ENCODE measurements at places on chromosomes 7 and 10. TPM values are rescaled to one million over a fixed set of nuclear protein-coding genes. Genes with fewer than 3 reads are reported as not detected.

The ELFN1 gene
- total RNA-seq: 11.4 TPM

The FAM237B gene
- total RNA-seq: not detected

The IDI2 gene
- total RNA-seq: not detected

The SPDYE8 gene
- not detected for total RNA-seq

The NKX1-2 gene
- total RNA-seq: not detected

The PTF1A gene
- not detected for total RNA-seq

The ARID5B gene
- total RNA-seq: 51.4 TPM

The ANXA8L1 gene
- 1.1 TPM for total RNA-seq

The PRR15 gene
- total RNA-seq: 6.6 TPM

The ARMC3 gene
- 1.3 TPM for total RNA-seq

The ARHGAP21 gene
- total RNA-seq: 117 TPM

- no peaks in the 10 kb centered on the region for H3K4me1 ChIP-seq
- H3K36me3 ChIP-seq: no peaks in the 10 kb centered on the region
- no peak overlapping the region for H3K27ac ChIP-seq
- no peak for DNase-seq
Measured at GRCh38 chr10:116602648-116603400, 12.1 kb downstream of the PNLIPRP1 start.

- H3K36me3 ChIP-seq: no peaks in the 10 kb centered on the region
- no peak overlapping the region for H3K4me3 ChIP-seq
- no peak overlapping the region for H3K27ac ChIP-seq
- no peaks in the 10 kb centered on the region for H3K27me3 ChIP-seq
- no peak for DNase-seq
Measured at GRCh38 chr10:96613576-96613975, 26.8 kb upstream of the TM9SF3 start.

DNA sequence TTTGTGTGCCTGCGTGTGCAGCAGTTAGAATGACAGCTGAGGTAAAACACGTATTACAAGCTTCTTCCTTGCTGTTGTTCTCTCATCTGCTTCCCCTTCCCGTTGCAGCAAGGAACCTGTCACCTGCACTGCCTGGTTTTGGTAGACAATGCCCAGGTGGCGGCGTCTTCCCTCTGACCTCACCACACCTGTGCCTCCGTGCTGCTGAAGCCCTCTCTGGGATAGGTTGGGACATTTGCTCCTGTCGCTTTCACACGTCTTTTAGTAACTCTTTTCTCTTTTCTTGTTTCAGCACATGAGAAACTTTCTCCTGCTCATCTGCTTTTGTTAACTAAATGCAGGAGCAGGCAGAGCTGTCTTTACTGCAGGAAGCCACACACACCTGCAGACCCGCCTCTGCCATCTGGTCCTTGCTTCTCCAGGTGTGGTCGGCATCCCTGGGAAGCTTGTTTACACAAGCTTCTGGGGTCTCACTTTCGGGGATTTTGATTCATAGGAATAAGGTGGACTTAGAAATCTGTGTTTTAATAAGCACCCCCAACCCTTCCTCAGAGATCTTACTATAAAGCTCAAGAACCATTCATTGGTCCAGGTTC is 60.7 kb upstream of the EXOC6 start:
- H3K27ac ChIP-seq: no peak overlapping the region
- DNase-seq: no peak
- no peaks in the 10 kb centered on the region for H3K4me1 ChIP-seq
- no peaks in the 10 kb centered on the region for H3K36me3 ChIP-seq
- H3K4me3 ChIP-seq: no peak overlapping the region

- no peaks in the 10 kb centered on the region for H3K36me3 ChIP-seq
- H3K27me3 ChIP-seq: peaks cover 35% of the 10 kb centered on the region
- no peak overlapping the region for H3K27ac ChIP-seq
- no peak for DNase-seq
- no peak overlapping the region for H3K4me3 ChIP-seq
Measured at GRCh38 chr10:49632406-49633317, 18.8 kb downstream of the CHAT start.

GRCh38 chr10:100978121-100978900 is 9.0 kb downstream of the MRPL43 start:
- peaks cover 5% of the 10 kb centered on the region for H3K4me1 ChIP-seq
- H3K4me3 ChIP-seq: no peak overlapping the region
- peaks cover 17% of the 10 kb centered on the region for H3K36me3 ChIP-seq
- DNase-seq: no peak
- H3K27me3 ChIP-seq: no peaks in the 10 kb centered on the region

- H3K36me3 ChIP-seq: peaks cover 11% of the 10 kb centered on the region
- no peak for DNase-seq
- H3K4me3 ChIP-seq: no peak overlapping the region
- peaks cover 42% of the 10 kb centered on the region for H3K4me1 ChIP-seq
- no peaks in the 10 kb centered on the region for H3K27me3 ChIP-seq
- no peak overlapping the region for H3K27ac ChIP-seq
Measured at GRCh38 chr10:78685466-78686103, 383.2 kb upstream of the ZMIZ1 start.

DNA sequence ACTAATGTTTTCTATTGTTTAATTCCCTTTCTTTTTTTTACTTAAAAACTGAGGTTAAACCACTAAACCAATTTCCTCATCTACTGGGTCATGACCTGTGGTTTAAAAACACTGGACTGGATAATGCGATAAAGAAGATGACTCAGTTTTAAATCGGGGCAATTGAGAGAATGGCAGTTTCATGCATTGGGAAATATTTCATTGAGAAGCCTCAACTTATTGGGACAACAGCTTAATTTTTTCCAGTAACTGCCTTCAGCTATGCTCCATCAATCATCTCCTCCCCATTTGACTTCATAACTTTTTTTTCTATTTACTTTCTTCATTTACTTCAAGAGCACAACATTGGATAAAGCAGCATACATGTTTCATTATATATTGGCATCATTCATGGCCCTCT is 61.8 kb upstream of the MET start:
- no peak overlapping the region for H3K27ac ChIP-seq
- no peak for DNase-seq
- no peaks in the 10 kb centered on the region for H3K27me3 ChIP-seq
- peaks cover 7% of the 10 kb centered on the region for H3K4me1 ChIP-seq
- no peak overlapping the region for H3K4me3 ChIP-seq
- H3K36me3 ChIP-seq: no peaks in the 10 kb centered on the region

- no peak overlapping the region for H3K27ac ChIP-seq
- H3K36me3 ChIP-seq: peaks cover 8% of the 10 kb centered on the region
- H3K27me3 ChIP-seq: no peaks in the 10 kb centered on the region
- no peak for DNase-seq
- H3K4me1 ChIP-seq: peaks cover 44% of the 10 kb centered on the region
Measured at GRCh38 chr10:124078714-124079113, 14.7 kb downstream of the CHST15 start.

DNA sequence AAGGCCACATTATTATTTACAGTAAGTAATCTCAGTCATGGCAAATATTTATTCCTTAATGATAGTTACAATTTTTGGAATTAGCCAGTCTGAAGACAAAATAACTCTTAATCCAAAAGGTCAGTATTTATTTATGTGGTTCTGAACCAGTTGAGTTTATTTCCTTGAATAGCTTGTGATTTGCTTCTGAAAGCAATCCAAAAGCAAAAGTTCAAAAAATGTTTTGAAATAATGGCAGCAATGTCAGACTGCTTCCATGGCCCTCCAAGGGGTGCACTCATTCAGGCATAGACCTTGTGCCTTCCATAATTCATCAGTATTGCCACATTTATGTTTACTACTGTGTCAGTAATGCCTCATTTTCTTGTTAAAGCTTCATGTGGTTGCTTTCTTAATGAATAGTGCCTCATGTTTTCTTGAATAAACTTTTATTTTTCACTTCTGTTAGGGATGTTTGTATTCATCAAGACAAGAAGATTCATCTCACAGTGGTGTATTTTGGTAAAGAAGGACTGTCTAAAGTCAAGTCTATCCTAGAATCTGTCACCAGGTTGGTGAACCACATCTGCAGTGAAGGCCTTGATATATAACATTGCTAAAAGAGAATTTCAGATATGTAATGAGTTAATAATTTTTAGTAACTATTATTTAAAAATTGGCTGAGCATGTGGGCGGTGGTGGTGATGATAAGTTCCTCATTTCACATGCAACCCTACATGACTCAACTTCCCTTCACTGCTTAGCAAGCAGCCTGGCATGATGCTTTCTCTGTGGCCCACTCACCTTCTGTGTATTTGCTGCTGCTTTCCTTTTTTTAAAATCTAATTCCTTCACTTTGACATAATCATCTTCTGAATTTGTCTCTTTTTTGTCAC is 22.0 kb downstream of the CSGALNACT2 start:
- no peak overlapping the region for H3K27ac ChIP-seq
- H3K27me3 ChIP-seq: no peaks in the 10 kb centered on the region
- DNase-seq: no peak
- peaks cover 9% of the 10 kb centered on the region for H3K4me1 ChIP-seq
- H3K4me3 ChIP-seq: no peak overlapping the region
- H3K36me3 ChIP-seq: peaks cover 17% of the 10 kb centered on the region

DNA sequence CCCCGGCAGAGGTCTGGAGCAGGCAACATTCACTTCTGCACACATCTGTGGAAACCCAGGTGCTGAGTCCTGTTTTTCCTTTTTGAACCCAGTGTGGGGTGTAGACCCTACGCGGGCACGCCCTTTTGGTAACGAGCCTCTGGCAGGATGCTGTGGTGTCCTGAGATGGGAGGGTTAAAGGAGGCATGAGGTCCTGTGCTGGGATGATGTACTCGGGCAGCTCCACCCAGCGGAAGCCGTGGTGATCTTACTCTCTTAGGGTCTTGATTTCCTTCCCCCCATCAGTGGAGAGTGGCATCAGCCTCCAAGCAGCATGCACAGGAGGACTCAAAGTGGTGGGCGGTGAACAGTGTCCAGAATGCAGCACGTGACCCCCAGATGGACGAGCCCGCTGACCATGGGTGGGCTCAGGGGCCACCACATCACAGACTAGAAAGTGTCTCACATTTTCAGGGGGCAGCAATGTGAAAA is 148.6 kb downstream of the DNAJB6 start:
- H3K27me3 ChIP-seq: peaks cover 7% of the 10 kb centered on the region
- H3K4me1 ChIP-seq: no peaks in the 10 kb centered on the region
- no peak overlapping the region for H3K27ac ChIP-seq
- DNase-seq: peak; percentile 10

GRCh38 chr7:149256568-149256967 is 5.4 kb upstream of the ZNF783 start:
- H3K27me3 ChIP-seq: no peaks in the 10 kb centered on the region
- no peak overlapping the region for H3K4me3 ChIP-seq
- peaks cover under 1% of the 10 kb centered on the region for H3K4me1 ChIP-seq
- peaks cover 18% of the 10 kb centered on the region for H3K36me3 ChIP-seq
- no peak overlapping the region for H3K27ac ChIP-seq

DNA sequence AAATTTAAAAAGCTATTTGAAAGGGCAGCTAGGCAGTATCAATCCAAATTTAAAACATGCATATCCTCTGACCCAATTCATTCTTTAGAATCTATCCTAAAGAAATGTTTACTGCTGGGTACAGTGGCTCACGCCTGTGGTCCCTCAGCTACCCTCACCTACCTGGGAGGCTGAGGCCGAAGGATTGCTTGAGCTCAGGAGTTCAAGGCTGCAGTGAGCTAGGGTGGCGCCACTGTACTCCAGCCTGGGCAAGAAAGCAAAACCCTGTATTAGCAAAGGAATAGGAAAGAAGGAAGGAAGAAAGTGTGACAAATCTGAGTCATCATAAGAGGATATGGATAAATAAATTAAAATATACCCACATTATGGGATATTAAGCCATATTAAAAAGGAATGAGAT is 36.3 kb downstream of the C7orf33 start:
- H3K4me3 ChIP-seq: no peak overlapping the region
- H3K27me3 ChIP-seq: no peaks in the 10 kb centered on the region
- DNase-seq: no peak
- H3K4me1 ChIP-seq: peaks cover 46% of the 10 kb centered on the region
- H3K36me3 ChIP-seq: no peaks in the 10 kb centered on the region

- no peaks in the 10 kb centered on the region for H3K4me1 ChIP-seq
- H3K4me3 ChIP-seq: no peak overlapping the region
- H3K36me3 ChIP-seq: no peaks in the 10 kb centered on the region
- no peak overlapping the region for H3K27ac ChIP-seq
Measured at GRCh38 chr7:116290740-116291139, 80.4 kb downstream of the TES start.

- no peak for DNase-seq
- H3K4me3 ChIP-seq: no peak overlapping the region
- no peaks in the 10 kb centered on the region for H3K27me3 ChIP-seq
Measured at GRCh38 chr7:145478541-145478940, 638.1 kb upstream of the CNTNAP2 start.

DNA sequence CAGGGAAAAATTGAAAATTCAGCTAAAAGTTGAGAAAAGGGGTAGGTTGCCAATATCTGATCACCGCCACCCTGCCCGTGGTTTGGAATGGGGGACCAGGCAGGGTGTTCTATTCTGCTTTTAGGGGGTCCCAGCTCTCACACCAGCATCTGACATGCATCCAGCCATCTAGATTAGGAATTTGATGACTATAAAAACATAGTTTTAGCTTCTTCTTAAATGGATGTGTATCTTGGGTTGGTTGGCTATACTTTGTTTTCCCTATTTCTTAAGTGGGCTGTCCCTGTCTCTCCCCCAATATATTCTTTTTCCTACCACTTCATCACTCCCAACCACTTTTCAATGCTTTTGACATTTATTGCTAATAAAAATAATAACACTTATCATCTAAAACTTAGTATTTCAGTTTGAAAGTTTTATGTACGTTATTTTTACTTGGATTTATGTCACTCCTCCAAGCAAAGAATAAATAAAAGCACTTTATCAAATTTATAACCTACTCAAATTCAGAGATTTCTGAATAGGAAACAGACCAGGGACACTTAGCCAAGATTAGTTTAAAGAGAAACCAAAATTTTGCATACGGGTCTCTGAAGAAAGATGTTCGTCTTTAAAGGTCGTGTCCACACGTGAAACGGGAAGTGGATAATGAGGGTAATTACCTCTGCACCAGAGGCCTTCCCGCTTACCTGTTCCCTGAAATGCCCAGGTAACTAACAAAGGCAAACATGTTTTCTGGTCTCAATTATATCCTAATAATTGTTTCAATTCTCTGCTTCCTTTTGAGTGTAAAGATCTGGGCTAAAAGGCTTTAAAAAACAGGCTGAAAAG is 233.2 kb upstream of the AUTS2 start:
- peak overlapping the region; percentile 73 for H3K27ac ChIP-seq
- no peak for DNase-seq
- no peaks in the 10 kb centered on the region for H3K36me3 ChIP-seq
- H3K27me3 ChIP-seq: peaks cover 9% of the 10 kb centered on the region
- peaks cover 23% of the 10 kb centered on the region for H3K4me1 ChIP-seq
- no peak overlapping the region for H3K4me3 ChIP-seq

GRCh38 chr7:54543051-54543488 is 895 bp downstream of the VSTM2A start:
- DNase-seq: no peak
- H3K4me3 ChIP-seq: no peak overlapping the region
- peaks cover 89% of the 10 kb centered on the region for H3K27me3 ChIP-seq
- no peak overlapping the region for H3K27ac ChIP-seq
- peaks cover 6% of the 10 kb centered on the region for H3K4me1 ChIP-seq

DNA sequence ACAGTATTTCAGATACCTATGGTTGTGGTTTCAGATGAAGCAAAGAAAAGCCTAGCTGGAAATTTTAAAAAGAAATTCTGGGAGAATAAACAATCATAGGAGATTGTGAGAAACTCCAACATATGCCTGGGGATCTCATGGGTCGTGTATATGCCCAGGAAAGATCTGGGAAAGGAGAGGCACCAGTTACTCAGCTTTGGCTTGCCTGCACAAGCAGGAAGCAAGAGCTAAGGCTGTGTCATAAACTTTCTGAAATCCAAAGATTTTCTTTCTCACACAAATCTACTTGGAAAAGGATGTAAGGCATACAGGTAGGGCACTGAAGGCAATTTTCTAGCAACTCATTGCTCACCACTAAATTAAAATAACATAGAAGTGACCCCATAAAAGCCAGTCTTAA is 373.6 kb downstream of the CDC14C start:
- H3K4me1 ChIP-seq: no peaks in the 10 kb centered on the region
- no peak overlapping the region for H3K4me3 ChIP-seq
- H3K27me3 ChIP-seq: no peaks in the 10 kb centered on the region
- no peaks in the 10 kb centered on the region for H3K36me3 ChIP-seq

Data from mesothelial cell of epicardium (in vitro differentiated cells).